Liver (tissue), 10 donors: ENCODE measurements at places on chromosomes 11 and 22. TPM values are rescaled to one million over a fixed set of nuclear protein-coding genes. Genes with fewer than 3 reads are reported as not detected.

GLYATL2 gene
- polyA plus RNA-seq = not detected

OR51Q1 gene
- not detected for polyA plus RNA-seq

UPB1 gene
- polyA plus RNA-seq = 115 TPM

RAB39A gene
- polyA plus RNA-seq = 0.17 TPM

TRPT1 gene
- 18.7 TPM for polyA plus RNA-seq

KCNA4 gene
- not detected for polyA plus RNA-seq

IL10RA gene
- polyA plus RNA-seq = 2.3 TPM

ENTHD1 gene
- polyA plus RNA-seq = not detected

NNMT gene
- polyA plus RNA-seq = 3,316 TPM

CHRNA10 gene
- 0.16 TPM for polyA plus RNA-seq
